ENCODE measurements at places on chromosomes 7 and 10.

DNA sequence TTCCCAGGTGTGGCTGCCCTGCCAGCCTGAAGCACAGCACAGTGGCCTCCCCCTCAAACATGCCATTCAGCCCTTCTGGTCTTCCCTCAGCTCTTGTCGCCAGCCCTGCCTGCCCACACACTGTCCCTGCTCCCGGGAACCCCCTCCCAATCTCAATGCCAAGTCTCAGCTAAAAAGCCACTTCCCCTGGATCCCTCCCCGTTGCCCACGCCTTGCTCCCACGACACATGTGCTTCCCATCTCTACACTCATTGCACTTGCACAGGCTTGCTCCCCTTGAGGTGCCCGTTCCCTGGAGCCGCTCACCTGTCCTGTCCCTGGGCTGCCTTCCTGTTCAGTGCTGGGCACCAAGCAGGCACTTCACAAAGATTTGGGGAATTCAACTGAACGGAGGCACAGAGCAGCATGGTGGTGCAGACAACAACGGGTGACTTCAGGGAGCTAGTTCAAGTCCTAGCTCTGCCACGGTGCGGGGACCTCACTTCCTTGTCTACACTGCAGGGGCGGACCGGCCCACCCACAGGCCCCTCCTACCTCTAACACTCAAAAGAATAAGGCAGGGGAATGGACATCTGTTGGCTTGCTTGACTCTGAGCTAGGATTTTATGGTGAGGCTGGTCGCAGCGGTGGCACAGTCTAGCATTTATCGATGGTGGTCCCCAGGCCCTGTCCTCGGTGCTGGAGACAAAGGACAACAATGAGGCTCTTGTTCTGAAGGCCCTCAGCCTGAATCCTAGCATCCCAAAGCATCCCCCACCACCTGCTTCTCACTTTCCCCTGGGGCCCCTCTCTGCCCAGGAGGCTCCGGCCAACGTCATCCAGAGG is 18.4 kb downstream of the RGS10 start:
- DNase-seq, result no peak

DNA sequence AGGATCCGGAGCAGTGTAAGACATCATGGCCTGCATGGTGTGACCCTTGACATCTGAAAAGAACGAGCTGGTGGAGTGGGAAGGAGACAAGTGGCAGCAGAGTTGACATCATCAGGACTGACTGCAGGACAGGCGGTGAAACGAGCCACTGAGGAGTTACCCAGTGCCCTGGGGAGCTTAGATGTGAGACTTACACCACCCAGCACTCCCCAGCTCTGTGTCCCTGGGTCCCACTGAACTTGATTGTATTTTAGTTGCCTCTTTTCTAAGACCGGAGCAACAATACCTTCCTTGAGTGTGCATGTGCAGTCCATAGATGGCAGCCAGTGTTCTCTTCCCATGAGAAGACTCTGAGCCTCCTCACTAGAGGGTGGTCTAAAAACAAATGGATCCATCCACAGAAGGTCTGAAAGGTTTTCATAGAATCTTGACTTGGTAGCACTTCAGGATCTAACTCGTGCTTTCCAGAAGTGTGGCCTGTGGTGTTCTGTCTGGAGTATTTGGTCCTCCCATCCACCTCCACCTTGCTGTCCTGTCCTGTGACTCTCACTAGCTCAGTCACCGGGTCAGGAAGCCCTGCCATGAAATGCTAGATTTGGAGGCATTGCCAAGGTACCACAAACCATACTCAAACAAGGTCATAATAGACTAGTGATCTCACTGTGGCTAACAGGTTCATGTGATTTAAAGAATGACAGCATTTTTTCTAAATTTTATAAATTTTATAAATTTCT is 59.0 kb downstream of the IKZF1 start:
- no peak for DNase-seq

GRCh38 chr7:66539902-66540375 is 88.7 kb upstream of the KCTD7 start:
- DNase-seq, result no peak

- DNase-seq, result no peak
Observed at GRCh38 chr10:17375936-17376584, 78.3 kb downstream of the ST8SIA6 start.

GRCh38 chr10:127942811-127943210 is 35.9 kb downstream of the PTPRE start:
- DNase-seq, result no peak

DNA sequence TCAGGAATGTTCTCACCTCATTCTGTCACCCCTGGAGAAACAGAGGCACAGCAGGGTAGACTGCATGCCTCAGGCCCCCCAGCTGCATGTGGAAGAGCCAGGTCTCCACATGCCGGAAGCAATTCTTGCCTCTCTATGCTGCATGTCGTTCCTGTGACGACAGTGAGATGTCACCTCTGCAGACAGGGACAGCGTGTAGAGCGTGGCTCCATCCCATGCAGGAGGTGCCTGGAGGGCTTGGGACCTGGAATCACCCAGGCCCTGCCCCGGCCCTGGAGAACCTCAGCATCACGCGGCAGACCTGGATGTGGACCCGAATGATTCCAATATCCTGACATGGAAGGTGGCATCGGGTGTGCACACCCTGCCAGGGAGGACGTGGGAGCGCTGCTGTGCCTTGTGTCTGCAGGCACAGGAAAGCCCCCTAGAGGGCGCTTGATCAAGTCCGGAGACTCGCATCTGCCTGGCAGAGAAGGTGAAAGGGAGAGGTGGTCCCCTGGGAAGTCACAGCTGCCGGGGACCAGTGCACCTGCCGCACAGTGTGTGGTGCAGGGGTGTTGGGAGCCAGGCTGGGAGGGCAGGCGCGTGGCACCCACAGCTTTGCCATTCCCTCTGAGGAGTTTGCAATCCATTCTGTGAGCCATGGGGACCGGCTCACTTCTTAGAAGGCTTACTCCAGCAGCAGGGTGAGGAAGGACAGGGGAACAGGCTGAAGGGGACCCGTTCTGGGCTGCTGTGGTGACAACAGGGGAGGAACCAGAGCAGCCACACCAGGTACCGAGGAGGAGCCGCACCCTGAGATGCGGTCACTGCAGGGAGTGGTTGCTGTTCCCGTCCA is 45.3 kb upstream of the EN2 start:
- DNase-seq, result no peak

GRCh38 chr10:27440478-27440877 is 63.6 kb upstream of the RAB18 start:
- no peak for DNase-seq

All from GM04503 (cell line).